ENCODE measurements at places on chromosomes 2 and 18. TPM values are rescaled to one million over a fixed set of nuclear protein-coding genes. Genes with fewer than 3 reads are reported as not detected.

SNTG2 gene
- not detected for total RNA-seq

DNA sequence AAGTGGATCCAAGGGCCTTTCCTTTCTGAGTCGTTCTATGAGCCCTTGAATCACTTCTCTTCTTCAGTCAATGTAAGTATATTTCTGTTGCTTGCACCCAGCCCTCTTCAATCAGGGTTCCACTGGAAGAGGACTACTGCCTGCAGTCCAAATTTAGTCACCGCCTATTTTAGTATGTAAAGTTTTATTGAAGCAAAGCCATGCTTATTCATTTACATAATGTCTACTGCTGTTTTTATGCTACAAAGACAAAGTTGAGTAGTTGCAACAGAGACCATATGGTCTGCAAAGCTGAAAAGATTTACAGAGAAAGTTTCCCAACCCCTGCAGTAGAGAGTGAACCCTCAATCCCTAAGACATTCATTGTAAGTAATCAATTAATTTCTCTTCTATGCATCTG is 332.5 kb upstream of the TNP1 start:
- peaks cover 52% of the 10 kb centered on the region for H3K27me3 ChIP-seq
- H3K36me3 ChIP-seq = no peaks in the 10 kb centered on the region
- no peaks in the 10 kb centered on the region for H3K4me1 ChIP-seq
- H3K27ac ChIP-seq = no peak overlapping the region
- DNase-seq = no peak

DNA sequence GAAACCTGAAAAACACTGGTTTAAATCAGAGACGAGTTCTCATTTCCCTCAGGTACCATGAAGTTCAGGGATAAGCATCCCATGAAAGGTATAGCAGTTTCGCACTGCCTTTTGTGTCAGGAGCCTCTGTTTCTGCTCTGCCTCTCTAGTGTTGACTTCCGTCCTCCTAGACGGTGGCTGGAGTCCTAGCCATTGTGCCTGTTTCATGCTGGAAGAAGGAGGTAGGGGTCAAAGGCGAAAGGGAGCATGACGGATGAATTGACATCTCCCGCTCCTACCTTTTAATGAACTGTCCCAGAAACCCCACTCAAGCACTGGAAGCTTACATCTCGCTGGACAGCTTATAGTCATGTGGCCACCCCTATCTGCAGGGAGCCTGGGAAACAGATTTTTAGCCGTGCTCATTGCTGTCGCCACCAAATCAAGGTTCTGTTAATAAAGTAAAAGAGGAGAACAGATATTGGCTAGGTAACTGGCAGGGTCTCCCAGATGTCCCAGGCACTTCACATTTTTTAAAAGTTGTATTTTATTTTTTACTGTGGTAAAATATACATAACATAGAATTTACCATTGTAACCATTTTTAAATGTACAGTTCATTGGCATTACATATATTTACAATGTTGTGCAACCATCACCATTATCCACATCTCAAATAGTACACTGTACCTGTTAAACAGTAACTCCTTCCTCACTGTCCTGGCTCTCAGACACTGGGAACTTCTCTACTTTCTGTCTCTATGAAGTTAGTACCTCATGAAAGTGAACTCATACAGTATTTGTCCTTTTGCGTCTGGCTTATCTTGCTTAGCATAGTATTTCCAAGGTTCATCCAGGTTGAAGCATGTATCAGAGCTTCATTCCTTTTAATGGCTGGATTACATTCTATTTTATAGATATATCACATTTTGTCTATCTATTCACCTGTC is 55.0 kb upstream of the CTLA4 start:
- no peak overlapping the region for H3K27ac ChIP-seq
- peaks cover 4% of the 10 kb centered on the region for H3K4me1 ChIP-seq
- no peak for DNase-seq
- H3K36me3 ChIP-seq = no peaks in the 10 kb centered on the region
- no peak overlapping the region for H3K4me3 ChIP-seq

ICOS gene
- not detected for total RNA-seq

DNA sequence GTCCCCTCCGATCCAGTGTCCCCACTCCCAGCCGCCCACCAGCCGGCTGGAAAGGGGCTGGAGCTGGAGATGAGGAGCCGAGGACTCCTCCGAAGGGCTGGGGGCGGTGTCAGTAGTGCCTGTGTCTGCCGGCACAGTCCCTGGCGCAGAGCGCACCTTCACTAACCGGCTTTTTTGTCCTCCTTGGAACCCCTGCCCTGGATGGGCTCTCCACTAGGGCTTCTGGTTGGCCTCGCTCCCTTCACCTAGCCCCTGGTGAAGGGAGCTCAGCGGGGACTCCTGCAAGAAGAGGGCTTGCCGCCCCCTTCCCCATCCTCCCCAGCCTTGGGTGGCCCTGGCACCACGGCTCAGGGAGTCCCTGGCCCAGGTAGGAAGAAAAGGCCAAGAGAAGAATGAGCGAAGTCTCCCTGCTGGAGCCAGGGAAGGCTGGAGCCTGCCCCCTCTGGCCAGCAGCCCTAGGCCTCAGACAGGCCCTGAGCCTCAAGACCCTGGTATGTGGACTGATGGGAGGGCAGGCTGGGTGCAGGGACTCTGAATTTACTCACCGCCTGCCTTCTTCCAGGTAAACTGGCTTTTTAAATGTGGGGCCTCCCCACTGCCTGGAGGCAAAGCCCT is 570 bp upstream of the ECEL1 start:
- H3K27me3 ChIP-seq = no peaks in the 10 kb centered on the region
- H3K36me3 ChIP-seq = no peaks in the 10 kb centered on the region
- no peak overlapping the region for H3K27ac ChIP-seq
- no peak for DNase-seq

EML6 gene
- 6.6 TPM for total RNA-seq

GRCh38 chr2:239258248-239258647 is 142.6 kb downstream of the HDAC4 start:
- no peak for DNase-seq
- H3K27me3 ChIP-seq = no peaks in the 10 kb centered on the region
- H3K4me3 ChIP-seq = no peak overlapping the region
- H3K27ac ChIP-seq = peak overlapping the region; percentile 63
- peaks cover 74% of the 10 kb centered on the region for H3K4me1 ChIP-seq
- H3K36me3 ChIP-seq = no peaks in the 10 kb centered on the region

DNA sequence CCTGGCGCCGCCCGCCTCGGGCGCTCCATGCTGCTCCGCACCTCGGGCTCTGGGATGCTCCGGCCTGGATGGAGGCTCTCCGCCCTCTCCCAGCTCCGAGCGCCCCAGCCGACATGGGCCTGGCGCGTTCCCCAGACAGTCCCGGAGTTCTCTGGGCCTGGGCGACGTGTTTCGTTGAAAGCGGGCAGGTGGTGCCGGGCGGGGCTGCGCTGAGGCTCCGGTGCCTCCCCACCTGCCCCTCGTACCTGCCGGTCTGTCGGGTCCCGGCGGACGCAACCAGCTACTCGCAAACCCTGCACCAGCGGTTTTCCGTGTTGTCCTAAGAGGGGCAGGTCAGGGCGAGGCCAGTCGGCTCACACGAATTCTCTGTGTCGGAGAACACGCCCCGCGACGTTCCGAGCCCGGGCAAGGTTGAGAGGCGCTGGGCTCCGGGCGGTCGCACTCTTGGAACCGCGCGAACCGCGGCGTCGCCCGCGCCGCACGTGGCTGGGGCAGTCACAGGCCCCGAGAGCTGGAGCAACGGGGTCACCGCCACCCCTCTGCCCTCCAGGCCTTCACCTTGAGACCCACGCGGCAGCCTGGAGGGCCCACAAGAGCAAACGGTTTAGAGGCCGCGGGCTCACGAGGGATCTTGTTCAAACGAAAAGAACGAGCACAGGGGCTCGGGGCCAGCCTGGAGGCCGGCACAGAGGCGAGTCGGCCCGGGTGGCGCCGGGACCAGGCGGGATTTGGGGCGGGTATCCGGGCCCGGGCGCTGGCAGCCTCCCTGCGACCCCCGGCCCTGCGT is 4.2 kb upstream of the SIX2 start:
- no peak overlapping the region for H3K4me3 ChIP-seq
- H3K27me3 ChIP-seq = no peaks in the 10 kb centered on the region
- H3K36me3 ChIP-seq = no peaks in the 10 kb centered on the region
- no peak for DNase-seq
- no peak overlapping the region for H3K27ac ChIP-seq

SP140 gene
- total RNA-seq = 2.6 TPM

DNA sequence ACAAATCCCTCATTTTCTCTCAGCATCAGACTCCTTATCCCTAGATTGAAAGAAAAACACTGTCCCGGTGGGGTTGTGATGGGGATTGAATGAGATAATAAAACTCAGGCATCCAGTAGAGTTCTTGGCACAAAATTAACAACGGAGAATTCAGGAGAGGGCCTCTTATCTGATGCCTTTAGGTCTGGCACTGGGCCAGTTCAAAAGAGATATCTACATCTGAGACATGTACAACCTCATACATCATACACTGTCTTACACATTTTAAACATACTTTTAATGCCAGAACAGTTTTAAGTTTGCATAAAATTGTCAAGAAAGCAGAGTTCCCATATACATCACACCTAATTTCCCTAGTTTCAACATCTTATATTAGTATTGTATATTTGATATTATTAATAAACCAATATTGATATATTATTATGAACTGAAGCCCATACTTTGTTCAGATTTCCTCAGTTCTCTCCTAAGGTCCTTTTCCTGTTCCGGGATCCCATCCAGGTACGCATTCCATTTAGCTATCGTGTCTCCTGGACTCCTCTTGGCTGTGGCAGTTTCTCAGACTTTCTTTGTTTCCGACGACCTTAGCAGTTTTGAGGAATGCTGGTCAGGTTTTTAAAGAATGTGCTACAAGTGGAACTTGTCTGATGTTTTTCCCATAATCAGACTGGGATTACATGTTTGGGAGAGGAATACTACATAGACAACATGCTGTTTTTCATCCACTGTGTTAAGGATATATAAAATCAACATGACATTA is 27.8 kb downstream of the NXPH2 start:
- H3K27ac ChIP-seq = no peak overlapping the region
- DNase-seq = peak; percentile 35
- H3K27me3 ChIP-seq = no peaks in the 10 kb centered on the region
- H3K36me3 ChIP-seq = no peaks in the 10 kb centered on the region
- H3K4me3 ChIP-seq = no peak overlapping the region
- H3K4me1 ChIP-seq = no peaks in the 10 kb centered on the region

DNA sequence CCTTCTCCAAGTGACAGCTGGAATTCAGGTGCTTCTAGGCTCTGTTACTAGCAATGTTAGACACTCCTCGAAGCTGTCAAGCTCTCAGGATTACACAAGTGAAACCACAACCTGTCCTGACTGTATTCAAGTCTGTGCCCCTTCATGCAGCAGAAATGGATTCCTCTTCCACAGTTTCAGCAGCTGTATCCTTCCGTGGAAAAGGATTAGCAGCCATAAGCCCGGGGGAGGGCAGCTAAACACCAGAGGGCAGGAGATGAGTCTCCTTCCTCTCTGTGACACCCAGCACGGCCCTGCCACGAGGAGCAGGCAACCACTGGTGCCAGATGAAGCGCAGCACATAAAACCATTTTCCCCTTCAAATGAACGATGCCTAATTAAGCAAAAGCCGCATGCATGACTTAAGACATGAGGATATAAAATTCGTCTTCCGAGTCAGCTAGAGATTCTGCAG is 1.2 kb downstream of the ST3GAL5 start:
- H3K27me3 ChIP-seq = no peaks in the 10 kb centered on the region
- peaks cover 36% of the 10 kb centered on the region for H3K4me1 ChIP-seq
- H3K36me3 ChIP-seq = no peaks in the 10 kb centered on the region
- peak overlapping the region; percentile 66 for H3K4me3 ChIP-seq
- no peak overlapping the region for H3K27ac ChIP-seq

DNA sequence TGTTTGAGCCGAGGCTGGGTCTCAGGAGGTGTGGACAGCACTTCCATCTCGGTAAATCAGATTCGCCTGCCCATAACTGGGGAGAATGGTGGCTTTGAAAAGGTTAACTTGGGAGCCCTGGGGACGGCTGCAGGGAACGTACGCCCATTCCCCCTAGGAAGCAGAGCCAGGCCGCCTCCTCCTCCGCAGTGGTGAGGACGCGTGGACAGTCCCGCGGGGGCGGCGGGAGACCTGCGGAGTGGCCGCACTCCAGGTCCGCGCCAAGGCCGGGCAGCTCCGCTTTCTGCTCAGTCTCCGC is 845 bp upstream of the MYCN start:
- peaks cover 9% of the 10 kb centered on the region for H3K4me1 ChIP-seq
- no peak overlapping the region for H3K27ac ChIP-seq
- peaks cover 13% of the 10 kb centered on the region for H3K27me3 ChIP-seq
- DNase-seq = peak; percentile 40
- peak overlapping the region; percentile 42 for H3K4me3 ChIP-seq

- no peak overlapping the region for H3K27ac ChIP-seq
- H3K36me3 ChIP-seq = no peaks in the 10 kb centered on the region
- no peak overlapping the region for H3K4me3 ChIP-seq
- H3K27me3 ChIP-seq = no peaks in the 10 kb centered on the region
Observed at GRCh38 chr18:12531749-12532148, 124.0 kb downstream of the PRELID3A start.

DNA sequence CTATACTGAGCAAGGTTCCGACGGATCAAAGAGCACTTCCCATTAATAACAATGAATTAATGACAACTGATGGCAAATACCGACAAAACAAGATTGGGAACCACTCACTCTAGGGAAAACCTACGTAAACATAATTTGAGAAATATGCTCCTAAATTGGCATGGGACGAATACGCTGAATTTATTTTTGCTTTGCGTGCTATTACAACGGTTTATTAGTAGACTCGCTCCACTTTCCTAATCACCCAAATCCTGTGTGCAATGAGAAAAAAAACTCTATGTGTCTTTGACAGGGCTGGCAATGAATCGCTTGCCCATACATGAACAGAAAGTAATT is 536 bp upstream of the SLC25A12 start:
- peak overlapping the region; percentile 95 for H3K4me3 ChIP-seq
- no peak for DNase-seq
- H3K36me3 ChIP-seq = peaks cover 6% of the 10 kb centered on the region
- peak overlapping the region; percentile 43 for H3K27ac ChIP-seq

DNA sequence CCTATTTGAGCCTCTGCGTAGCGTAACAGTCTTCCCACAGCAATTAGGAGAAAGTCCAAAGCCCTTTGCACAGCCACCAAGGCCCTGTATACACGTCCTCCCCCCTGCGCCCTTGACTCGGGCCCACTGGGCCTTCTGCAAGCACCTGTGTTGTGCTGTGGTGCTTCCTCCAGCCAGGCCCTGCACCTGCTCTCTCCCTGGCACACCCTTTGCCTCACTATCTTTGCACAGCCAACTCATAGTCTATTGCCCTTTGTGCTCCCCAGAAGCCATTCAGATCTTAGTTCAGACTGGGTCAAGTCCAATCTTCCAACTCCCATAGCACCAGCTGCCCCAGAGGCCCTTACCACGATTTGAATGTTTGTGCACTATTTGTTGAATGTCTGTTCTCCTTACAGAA is 271.6 kb upstream of the MGAT5 start:
- H3K27ac ChIP-seq = no peak overlapping the region
- H3K36me3 ChIP-seq = no peaks in the 10 kb centered on the region
- no peak for DNase-seq

DNA sequence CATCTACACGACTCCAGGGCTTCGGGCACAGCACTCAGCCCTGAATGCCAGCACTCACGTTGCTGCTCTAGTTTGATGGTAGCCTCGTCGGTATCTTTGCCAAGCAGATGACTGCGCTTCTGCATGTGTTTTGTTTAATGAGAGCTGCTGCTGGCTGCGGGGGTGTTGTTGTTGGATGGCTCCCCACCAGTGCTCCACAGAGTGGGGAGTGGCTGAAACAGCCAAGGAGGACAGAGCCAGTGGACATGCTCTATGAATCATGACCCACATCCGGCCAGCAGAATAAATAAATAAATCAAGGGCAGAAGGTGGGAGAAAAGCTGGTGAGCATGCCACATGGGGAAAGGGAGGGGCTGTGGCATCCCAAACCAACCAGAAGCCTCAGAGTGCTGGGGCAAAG is 131.2 kb upstream of the SOX11 start:
- no peaks in the 10 kb centered on the region for H3K27me3 ChIP-seq
- no peaks in the 10 kb centered on the region for H3K36me3 ChIP-seq
- DNase-seq = no peak
- no peak overlapping the region for H3K27ac ChIP-seq
- no peaks in the 10 kb centered on the region for H3K4me1 ChIP-seq

Data from HCT116 (cell line).